Coronary artery (tissue), 2 donors: ENCODE measurements at places on chromosomes 13 and 19.
A peak's percentile ranks its signal among the peaks of the same experiment; 100 is the strongest.

DNA sequence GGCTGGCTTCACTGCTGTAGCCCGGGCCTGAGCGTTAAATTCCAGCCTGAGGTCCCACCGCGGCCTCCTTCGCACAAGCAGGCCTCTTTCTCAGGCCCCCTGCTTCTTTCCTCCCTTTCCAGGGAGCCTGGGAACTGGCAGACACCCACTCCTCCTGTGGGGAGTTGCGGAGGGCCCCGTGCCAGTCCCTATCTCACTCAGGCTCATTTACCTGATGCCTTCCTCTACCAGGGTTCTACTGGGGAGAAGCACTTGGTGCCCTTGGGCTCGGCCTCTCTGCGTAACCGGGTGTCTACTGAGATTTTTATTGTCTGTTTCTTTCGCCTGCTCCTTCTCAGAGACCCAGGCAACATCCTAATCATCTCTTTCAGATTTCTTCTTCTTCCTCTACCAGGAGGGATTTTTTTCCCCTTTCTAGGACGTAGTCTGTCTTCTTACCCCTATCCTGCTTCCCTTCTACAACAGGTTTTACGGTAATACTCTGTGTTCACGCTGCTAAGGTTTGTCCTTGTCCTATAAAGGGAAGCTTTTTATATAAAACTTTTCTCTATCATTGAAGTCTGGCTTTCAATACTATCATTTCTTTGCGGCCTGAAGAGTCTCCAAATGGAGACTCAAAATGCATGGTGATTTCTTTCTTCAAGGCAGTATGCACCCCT is 135.4 kb upstream of the GPR12 start:
- DNase-seq, result no peak

DNA sequence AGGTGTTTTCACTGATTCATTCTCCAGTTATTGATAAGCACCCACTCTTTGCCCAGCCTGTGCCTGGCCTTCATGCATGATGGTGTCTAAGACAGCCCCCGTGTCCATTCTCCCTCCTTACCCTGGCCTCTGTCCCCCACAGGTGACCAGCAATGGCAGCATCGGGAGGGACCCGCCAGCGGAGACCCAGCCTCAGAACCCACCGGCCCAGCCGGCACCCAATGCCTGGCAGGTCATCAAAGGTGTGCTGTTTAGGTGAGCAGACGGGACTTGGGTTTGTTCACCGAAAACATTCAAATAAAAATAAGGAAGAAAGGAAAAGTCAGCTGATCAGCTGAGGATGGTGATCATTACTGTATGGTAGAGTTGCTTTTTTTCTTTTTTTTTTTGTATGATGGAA is 6.6 kb downstream of the CLPTM1 start:
- DNase-seq, result no peak

GRCh38 chr19:507286-508203 is at the start of gene TPGS1:
Gene TPGS1, plus strand, starts transcription at chr19:507497. Its CDS starts 10 bp downstream, at chr19:507507.
- DNase-seq, result peak; percentile 99

DNA sequence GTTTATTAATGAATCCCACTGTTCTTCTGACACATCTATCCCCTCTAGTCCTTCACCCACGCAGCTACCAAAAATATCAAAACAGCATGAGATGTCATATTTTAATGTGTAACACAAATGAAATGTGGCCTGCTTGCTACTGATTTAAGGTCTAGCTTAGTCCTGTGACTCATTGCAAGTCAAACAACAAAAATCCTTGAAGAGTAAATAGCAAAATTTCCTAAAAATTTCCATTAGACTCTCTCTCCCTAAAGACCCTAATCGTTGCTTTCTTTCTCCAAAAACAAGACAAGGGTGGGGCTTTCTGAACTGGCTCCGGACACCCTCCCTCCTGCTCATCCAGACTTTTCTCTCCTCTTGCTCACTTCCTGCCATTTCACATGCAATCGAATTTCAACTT is 99.9 kb upstream of the IPO5 start:
- no peak for DNase-seq

DNA sequence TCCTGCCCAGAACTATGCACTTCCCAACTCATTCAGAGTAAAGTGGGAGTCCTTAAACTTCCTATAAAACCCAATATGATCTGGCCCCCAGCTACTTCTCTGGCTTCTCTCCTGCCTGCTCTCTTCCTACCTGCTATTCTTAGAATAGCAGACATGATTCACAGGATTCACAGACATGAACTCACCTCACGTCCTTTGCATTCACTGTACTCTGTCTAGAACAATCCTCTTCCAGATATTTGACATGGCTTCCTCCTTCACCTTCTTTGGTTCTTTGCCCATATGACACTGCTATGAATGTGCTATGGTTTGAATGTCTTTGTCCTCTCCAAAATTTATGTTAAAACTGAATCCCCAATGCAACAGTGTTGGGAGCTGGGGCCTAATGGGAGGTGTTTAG is 154.9 kb downstream of the UGGT2 start:
- DNase-seq, result no peak

DNA sequence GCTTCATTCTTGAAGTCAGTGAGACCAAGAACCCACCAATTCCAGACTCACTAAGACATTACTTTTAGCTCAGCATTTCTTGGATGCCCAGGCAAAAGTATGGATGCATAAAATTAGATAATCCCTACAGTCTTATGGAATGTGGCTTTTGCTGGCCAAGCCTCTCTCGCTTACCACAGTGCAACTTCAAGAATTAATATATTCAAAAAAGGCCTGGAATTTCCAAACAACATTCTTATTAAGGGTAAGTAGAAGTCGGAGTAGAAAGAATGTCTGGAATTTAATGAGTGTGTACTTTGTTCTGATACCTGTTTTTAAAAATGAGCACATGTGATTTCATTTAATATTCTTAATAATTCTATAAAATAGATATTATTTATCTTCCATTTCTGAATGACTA is 302.4 kb upstream of the TMTC4 start:
- no peak for DNase-seq

- no peak for DNase-seq
These were observed 83.2 kb downstream of the NBEA start for GRCh38 chr13:35025314-35025713.

DNA sequence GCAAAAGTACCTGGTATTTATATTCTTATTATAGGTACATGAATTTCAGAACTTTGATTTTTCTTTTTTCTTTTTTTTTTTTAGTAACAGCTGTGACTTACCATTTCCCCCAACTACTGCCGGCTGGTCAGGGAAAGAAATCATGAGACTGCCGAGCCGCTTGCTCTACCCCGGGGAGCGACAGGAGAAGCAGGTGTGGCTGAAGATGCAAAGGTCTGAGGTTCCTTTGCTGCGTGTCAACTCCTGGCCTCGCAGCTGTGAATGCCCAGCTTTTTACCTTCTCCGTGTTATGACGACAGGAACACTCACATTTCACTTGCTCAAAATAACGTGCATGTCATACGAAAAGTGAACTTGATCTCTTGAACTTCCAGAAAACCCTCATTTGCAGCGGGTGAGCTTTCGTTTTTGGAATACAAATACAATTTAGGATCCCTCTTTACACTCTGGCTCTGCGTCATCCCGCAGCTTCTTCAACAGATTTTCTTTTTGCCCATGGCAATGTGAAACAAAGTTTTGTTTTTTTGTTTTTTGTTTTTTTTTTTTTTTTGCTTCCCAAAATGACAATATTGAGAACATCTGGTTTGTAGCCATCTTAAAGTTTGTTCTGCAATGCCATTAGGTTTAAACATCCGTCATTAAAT is 117.9 kb downstream of the EFNB2 start:
- no peak for DNase-seq

- no peak for DNase-seq
These were observed 11.6 kb downstream of the ZNF28 start for GRCh38 chr19:52809801-52810200.

DNA sequence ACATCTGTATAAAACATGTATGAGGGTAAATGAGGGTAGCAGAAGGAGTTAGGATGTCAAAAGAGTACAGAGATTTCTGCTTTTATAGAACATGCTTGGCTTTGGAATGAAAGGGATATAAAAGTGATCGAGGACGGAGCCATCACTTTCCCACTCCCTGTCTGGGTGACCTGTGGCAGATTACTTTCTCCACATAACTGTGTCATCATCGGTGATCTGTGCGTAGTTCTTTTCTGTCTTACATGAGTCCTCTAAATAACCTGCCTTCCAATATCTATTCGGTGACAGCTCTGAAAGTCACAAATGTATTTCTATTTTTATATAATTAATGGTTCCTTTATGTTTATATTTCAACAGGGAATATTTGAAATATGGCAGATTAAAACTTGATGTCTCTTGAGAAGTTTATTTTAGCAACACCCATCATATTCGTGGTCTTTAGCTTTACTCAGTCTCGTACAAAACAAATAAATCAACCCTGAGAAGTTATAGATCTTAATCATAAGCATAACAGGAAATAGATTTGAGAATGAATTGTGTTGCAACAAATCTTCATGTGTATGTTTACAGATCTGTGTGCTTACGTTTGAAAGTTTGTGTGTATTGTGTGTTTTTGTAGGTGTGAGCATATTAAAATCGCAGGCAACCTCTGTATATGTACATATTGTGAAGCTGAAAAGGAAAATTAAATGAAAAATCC is 1094.3 kb downstream of the EFNB2 start:
- DNase-seq, result no peak

- no peak for DNase-seq
These were observed 1181.9 kb downstream of the OLFM4 start for GRCh38 chr13:54210397-54211049.

- no peak for DNase-seq
These were observed 42.8 kb downstream of the TPT1 start for GRCh38 chr13:45298206-45298505.

DNA sequence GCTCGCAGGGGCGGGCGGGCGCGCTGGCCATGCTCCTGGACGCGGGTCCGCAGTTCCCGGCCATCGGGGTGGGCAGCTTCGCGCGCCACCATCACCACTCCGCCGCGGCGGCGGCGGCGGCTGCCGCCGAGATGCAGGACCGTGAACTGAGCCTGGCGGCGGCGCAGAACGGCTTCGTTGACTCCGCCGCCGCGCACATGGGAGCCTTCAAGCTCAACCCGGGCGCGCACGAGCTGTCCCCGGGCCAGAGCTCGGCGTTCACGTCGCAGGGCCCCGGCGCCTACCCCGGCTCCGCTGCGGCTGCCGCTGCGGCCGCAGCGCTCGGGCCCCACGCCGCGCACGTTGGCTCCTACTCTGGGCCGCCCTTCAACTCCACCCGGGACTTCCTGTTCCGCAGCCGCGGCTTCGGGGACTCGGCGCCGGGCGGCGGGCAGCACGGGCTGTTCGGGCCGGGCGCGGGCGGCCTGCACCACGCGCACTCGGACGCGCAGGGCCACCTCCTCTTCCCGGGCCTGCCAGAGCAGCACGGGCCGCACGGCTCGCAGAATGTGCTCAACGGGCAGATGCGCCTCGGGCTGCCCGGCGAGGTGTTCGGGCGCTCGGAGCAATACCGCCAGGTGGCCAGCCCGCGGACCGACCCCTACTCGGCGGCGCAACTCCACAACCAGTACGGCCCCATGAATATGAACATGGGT is 599 bp downstream of the ZIC2 start:
- DNase-seq, result no peak

GRCh38 chr19:585551-586110 is 4.0 kb upstream of the HCN2 start:
- DNase-seq, result no peak

- DNase-seq, result no peak
These were observed 48.6 kb downstream of the DPF1 start for GRCh38 chr19:38175422-38175821.

- DNase-seq, result no peak
These were observed 279.9 kb downstream of the FOXO1 start for GRCh38 chr13:40386586-40386985.

DNA sequence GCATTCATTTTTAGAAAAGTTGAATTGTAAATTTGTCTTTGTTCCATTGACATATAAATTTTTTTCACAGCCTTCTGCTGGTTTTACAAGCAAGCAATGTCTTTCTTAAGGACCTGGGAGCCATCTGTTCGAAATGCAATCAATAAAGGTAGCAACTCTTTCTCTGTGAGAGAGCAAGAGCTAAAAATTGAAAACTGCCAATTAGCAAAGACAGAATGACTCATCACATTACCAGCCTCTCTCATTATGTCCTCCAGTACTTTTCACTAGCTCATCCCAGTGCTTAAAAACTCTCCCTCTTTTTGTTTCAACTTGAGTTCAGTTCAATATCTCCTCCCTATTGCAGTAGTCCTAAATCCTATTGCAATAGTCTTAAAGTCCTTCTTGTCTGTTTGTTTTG is 760.7 kb upstream of the SLITRK6 start:
- no peak for DNase-seq

GRCh38 chr19:49119411-49120324 is at the start of gene PPFIA3:
Gene PPFIA3, plus strand, starts transcription at chr19:49119544. Its CDS starts 8,330 bp downstream, at chr19:49127874.
- no peak for DNase-seq

GRCh38 chr13:44355621-44356020 is 18.0 kb upstream of the SERP2 start:
- DNase-seq, result no peak

- no peak for DNase-seq
These were observed 11.1 kb upstream of the CEACAM16 start for GRCh38 chr19:44687888-44688287.

- no peak for DNase-seq
These were observed 73.0 kb upstream of the MAB21L1 start for GRCh38 chr13:35549481-35549880.

DNA sequence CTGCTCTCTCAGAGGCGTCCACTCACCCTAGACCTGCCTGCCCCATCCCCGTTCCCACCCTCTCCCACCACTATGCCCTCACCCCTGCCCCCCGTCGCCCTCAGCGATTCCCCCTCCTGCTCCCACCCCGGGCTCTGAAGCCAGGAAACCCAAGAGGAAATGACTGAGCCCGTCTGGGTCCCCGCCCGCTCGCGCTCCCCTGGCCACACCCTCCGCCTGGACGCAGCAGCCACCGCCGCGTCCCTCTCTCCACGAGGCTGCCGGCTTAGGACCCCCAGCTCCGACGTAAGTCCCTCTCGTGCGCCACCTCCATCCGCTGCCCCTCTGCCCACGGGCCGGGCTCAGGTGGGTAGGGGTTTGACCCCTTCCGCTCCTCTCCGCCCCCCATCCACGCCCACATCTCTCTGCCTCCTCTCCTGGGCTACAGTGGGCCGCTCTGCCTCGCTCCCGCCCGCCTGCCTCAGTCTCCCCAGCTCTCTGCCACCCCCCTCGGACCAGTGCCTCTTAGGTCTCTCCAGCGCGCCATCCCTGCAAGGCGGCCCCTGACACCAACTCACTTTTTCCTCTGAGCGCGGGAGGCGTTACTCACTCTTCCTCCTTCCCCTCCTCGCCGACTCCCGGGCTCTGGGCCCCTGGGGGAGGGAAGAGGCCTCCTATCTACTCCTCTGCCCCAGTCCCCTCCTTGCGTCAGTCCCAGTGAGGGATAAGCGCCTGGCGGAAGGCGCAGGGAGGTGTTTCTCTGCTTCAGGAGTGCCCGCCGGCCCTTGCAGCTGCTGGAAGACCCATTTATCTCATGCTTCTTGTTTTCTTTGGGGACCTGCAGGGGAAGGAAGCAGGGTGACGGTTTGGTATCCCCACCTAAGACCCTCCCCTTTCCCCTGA is at the start of gene FXYD5:
FXYD5 (plus strand) TSS at position 211 of the 882 bp plus-strand sequence. CDS start 816 bp downstream, outside the sequence.
- DNase-seq, result no peak
